ENCODE measurements at places on chromosomes 3 and 15.
A peak's percentile ranks its signal among the peaks of the same experiment; 100 is the strongest.

- peak overlapping the region; percentile 93 for H3K27ac ChIP-seq
- no peaks in the 10 kb centered on the region for H3K27me3 ChIP-seq
- H3K36me3 ChIP-seq = peaks cover 24% of the 10 kb centered on the region
- H3K4me3 ChIP-seq = peak overlapping the region; percentile 64
- peaks cover 46% of the 10 kb centered on the region for H3K4me1 ChIP-seq
Measured at GRCh38 chr3:43180027-43180426, 74.1 kb upstream of the POMGNT2 start.

DNA sequence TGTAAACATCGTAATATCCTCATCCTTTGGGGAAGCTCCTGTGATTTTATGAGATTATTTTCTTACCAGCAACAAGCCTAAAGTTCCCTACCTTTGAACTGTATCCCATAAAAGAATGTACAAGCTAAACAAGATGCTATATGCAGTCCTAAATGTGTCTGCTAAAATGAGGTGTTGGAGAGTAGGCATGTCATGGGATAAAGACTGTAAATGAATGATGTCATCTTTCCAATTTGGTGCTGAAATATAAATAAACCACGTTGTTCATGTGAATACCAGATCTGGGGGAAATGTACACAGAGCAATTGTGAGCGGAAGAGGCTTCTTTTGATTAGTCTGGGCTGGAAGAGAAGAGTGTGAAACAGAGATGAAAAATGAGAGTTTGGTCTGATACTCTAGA lies 214.9 kb upstream of the WNT5A start:
- H3K27ac ChIP-seq = no peak overlapping the region
- H3K36me3 ChIP-seq = no peaks in the 10 kb centered on the region
- no peaks in the 10 kb centered on the region for H3K27me3 ChIP-seq
- H3K4me3 ChIP-seq = no peak overlapping the region
- no peaks in the 10 kb centered on the region for H3K4me1 ChIP-seq

- DNase-seq = no peak
- no peaks in the 10 kb centered on the region for H3K27me3 ChIP-seq
- no peak overlapping the region for H3K4me3 ChIP-seq
- peaks cover 8% of the 10 kb centered on the region for H3K36me3 ChIP-seq
- H3K27ac ChIP-seq = no peak overlapping the region
Measured at GRCh38 chr3:66469220-66469640, 31.6 kb downstream of the LRIG1 start.

DNA sequence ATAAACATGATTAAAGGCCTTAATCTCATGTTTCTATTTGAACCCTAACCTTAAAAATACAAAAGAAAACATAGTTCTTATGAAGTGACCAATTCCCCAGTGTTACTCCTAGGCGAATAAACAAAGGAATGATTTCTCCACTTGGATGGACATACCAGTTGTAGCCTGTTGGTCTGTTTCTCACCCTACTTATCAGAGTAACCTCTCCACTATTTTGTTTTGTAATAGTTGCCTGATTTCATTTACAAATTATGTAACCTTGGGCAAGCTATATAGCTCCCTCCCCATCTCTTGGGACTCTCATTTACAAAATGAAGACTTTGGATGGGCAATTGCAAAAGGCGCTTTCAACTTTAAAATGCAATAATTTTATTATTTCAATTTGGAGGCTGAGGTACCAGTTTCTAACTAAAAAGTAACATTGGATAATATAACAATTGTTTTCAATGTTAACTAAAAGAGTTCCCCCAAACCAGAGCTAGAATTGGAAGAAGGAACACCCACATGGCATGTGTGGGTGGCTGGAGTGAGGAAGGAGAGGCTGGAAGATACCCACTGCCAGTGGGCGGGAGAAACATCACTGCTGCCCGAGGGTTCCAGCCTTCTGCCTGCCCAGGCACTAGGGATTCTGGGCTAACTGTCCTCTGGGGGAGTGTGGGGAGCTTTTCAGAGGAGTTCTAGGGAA lies 74.2 kb downstream of the RFTN1 start:
- no peak overlapping the region for H3K4me3 ChIP-seq
- H3K27me3 ChIP-seq = no peaks in the 10 kb centered on the region
- H3K36me3 ChIP-seq = peaks cover 34% of the 10 kb centered on the region
- H3K27ac ChIP-seq = no peak overlapping the region
- H3K4me1 ChIP-seq = peaks cover 13% of the 10 kb centered on the region

DNA sequence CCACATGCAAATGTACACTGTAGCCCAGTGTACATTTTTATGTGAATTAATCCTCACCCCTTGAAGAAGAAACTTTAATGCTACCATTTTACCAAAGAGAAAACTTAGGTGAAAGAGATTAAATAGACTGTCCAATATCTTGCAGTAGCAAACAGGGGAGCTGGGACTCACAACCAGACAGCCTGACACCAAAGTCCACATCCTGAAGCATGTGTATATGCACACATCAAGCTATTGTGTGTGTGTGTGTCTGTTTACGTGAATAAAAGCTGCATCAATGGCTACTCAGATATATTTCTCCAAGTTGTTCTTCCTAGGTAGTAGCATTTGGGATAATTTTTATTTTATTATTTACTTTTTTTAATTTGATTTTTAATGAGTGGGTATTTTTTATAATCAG lies 6.7 kb downstream of the ANO10 start:
- H3K4me1 ChIP-seq = no peaks in the 10 kb centered on the region
- no peaks in the 10 kb centered on the region for H3K27me3 ChIP-seq
- no peak for DNase-seq

- no peaks in the 10 kb centered on the region for H3K4me1 ChIP-seq
- H3K36me3 ChIP-seq = no peaks in the 10 kb centered on the region
- H3K27me3 ChIP-seq = peaks cover 2% of the 10 kb centered on the region
- no peak overlapping the region for H3K27ac ChIP-seq
- H3K4me3 ChIP-seq = no peak overlapping the region
Measured at GRCh38 chr3:52433996-52434479, 10.9 kb downstream of the SEMA3G start.

- H3K27me3 ChIP-seq = peaks cover 21% of the 10 kb centered on the region
- H3K4me3 ChIP-seq = no peak overlapping the region
- no peak for DNase-seq
- no peaks in the 10 kb centered on the region for H3K4me1 ChIP-seq
Measured at GRCh38 chr3:126536126-126536525, 12.2 kb downstream of the CHST13 start.

GRCh38 chr3:32820430-32820829 lies 2.6 kb downstream of the TRIM71 start:
- H3K27ac ChIP-seq = no peak overlapping the region
- peaks cover 21% of the 10 kb centered on the region for H3K4me1 ChIP-seq
- peaks cover 2% of the 10 kb centered on the region for H3K36me3 ChIP-seq
- DNase-seq = no peak
- H3K27me3 ChIP-seq = peaks cover 53% of the 10 kb centered on the region
- H3K4me3 ChIP-seq = no peak overlapping the region

All from activated CD8-positive, alpha-beta T cell treated with anti-CD3 and anti-CD28 coated beads, Interleukin-2, amount 10 ng/mL, durations not matched to agents 7 days and 5 days (primary cell).